Epithelial cell of umbilical artery (primary cell): ENCODE measurements at places on chromosomes 2 and 18. TPM values are rescaled to one million over a fixed set of nuclear protein-coding genes. Genes with fewer than 3 reads are reported as not detected.

DHRS9 gene
- total RNA-seq, result 0.65 and 4.0 TPM in 2 replicates

SPATA3 gene
- not detected in 2 replicates for total RNA-seq

TBC1D8 gene
- total RNA-seq, result 14.0 and 25.7 TPM in 2 replicates

TRMT61B gene
- total RNA-seq, result 13.3 and 19.8 TPM in 2 replicates

SMYD1 gene
- not detected in 2 replicates for total RNA-seq

SRBD1 gene
- 12.7 and 20.2 TPM in 2 replicates for total RNA-seq

IRS1 gene
- total RNA-seq, result under 0.01 and 0.30 TPM in 2 replicates

TMEM163 gene
- 1.9 and 4.3 TPM in 2 replicates for total RNA-seq

ZBTB14 gene
- total RNA-seq, result 12.0 and 14.3 TPM in 2 replicates

C2orf80 gene
- total RNA-seq, result not detected in 2 replicates

GALNT14 gene
- total RNA-seq, result 1.4 and 2.6 TPM in 2 replicates

GCG gene
- not detected in 2 replicates for total RNA-seq

ABHD3 gene
- total RNA-seq, result 6.2 and 10.3 TPM in 2 replicates

DPYSL5 gene
- not detected in 2 replicates for total RNA-seq

RTKN gene
- 7.1 and 10.3 TPM in 2 replicates for total RNA-seq

C2orf66 gene
- under 0.01 TPM in 1 of 2 replicates, not detected in the other for total RNA-seq

SH3RF3 gene
- 2.9 and 6.1 TPM in 2 replicates for total RNA-seq

DUSP11 gene
- 28.1 and 28.3 TPM in 2 replicates for total RNA-seq

RALB gene
- total RNA-seq, result 225 and 284 TPM in 2 replicates

DQX1 gene
- not detected in 2 replicates for total RNA-seq

UGT1A10 gene
- total RNA-seq, result not detected in 2 replicates

OR6B2 gene
- total RNA-seq, result not detected in 2 replicates

BOD1L2 gene
- not detected in 2 replicates for total RNA-seq

STEAP3 gene
- 2.1 and 6.8 TPM in 2 replicates for total RNA-seq

SLC23A3 gene
- 0.65 and 1.1 TPM in 2 replicates for total RNA-seq

G6PC2 gene
- not detected in 2 replicates for total RNA-seq

SOX11 gene
- under 0.01 TPM in 2 replicates for total RNA-seq

C2orf15 gene
- total RNA-seq, result not detected in 2 replicates

DNAH7 gene
- under 0.01 and 0.32 TPM in 2 replicates for total RNA-seq

GPR35 gene
- 0.15 TPM in 1 of 2 replicates, not detected in the other for total RNA-seq

ARL5A gene
- 81.0 and 99.1 TPM in 2 replicates for total RNA-seq

COPS7B gene
- 12.7 and 17.9 TPM in 2 replicates for total RNA-seq

TPRKB gene
- 50.3 and 56.2 TPM in 2 replicates for total RNA-seq

PLCD4 gene
- 0.97 and 2.1 TPM in 2 replicates for total RNA-seq

GPR75 gene
- 0.65 and 1.2 TPM in 2 replicates for total RNA-seq

CFC1 gene
- not detected in 2 replicates for total RNA-seq

HOXD4 gene
- total RNA-seq, result 0.65 and 3.5 TPM in 2 replicates

CABYR gene
- 1.3 and 2.9 TPM in 2 replicates for total RNA-seq

POMC gene
- 1.3 and 3.5 TPM in 2 replicates for total RNA-seq

CXCR1 gene
- not detected in 2 replicates for total RNA-seq

CCDC138 gene
- total RNA-seq, result 8.8 and 16.9 TPM in 2 replicates

LRATD1 gene
- under 0.01 TPM in 1 of 2 replicates, not detected in the other for total RNA-seq

MALL gene
- 26.6 and 51.4 TPM in 2 replicates for total RNA-seq
